ENCODE measurements at places on chromosomes 11 and 22.

DNA sequence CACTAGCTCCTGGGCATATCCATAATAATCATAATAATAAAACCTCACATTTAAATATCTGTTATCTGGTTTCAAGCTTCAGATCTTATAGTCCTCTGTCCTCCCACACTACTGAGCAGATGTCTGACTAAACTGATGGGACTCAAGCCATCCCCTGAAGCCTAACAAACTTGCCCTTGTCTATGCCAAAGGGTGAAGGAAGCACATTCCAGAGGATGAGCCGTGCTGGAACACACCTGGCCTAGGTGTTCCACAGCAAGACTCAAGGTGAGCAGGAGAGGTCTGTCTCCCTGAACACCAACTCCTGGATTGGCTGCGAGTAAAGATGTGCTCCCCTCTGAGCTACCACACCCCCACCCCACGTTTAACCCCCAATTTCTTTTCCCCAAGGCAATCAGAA is 14.7 kb downstream of the SCUBE2 start:
- no peak for DNase-seq

GRCh38 chr11:132551016-132551415 is 981.3 kb downstream of the OPCML start:
- DNase-seq, result no peak

GRCh38 chr11:76560219-76560618 is 110.3 kb downstream of the LRRC32 start:
- DNase-seq, result peak; percentile 56

DNA sequence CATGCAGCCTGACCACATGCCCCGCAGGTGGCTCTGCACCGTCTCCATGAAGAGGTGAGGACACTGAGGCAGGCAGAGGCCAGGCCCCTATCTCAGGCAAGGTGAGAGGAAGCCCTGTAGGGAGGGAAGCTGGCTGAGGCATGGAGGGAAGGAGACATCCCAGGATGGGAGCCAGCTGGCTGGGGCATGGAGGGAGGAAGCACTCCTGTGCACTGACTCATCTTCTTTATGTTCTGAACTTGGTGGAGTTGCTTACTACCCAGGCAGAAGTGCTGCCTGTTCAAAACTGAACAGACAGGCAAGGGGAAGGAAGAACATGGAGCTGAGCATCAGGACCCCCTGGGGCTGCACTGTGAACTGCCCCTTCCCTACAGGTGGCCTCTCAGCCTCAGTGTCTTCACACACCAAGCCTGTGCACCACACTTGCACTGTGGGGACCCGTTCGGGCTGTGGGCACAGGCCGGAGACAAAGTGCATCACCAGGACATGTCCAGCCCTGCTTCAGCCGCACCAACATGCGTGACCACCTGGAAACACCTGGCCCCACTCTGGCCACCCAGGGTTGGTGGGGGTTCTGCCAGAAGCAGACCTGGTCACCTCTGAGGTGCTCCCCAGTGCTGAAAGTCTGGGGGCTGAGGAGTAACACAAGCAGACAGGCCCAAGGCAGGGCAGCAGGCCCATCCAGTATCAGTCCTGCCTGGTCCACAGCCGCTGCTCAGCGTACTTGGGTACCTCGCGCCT is 55.5 kb downstream of the DGCR2 start:
- DNase-seq, result no peak

GRCh38 chr11:61485080-61485479 is 23.5 kb upstream of the LRRC10B start:
- no peak for DNase-seq

DNA sequence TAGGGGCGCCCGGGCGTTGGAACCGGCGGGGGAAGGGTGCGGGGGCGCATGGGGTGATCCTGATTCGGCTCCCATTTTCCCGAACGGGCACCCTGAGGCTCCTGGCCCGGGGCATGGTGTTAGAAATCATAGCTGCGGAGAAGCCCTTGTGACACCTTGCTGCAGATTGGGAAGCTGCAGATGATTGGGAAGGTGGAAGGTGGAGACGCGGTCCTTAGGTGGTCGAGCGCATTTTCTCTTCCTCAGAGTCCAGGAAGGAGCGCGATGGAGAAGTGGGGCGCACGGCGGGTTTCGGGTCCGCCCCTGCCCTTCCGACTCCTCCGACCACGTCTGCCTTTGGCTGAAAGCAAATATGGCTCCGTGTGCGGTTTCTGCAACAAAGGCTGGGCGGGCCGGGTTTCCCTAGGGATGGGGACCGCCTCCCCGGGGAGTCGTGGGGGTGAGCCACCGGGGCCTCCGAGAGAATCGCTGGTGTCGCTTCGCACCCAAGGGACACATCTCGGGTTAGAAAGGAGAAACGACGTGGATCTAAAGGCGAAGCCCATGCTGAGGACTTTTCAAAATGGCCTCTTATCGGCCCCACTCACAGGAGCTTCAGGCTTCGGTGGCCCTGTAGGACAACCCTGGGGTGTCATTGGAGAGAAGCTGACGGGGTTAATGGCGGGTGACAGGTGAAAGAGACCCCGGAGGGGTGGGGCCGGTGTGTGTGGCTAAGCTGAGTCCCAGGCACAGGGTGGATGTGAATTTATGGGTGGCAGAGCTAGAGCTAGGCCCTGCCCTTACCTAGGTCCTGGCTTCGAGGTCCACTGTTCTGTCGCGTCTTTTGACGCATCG is 707 bp upstream of the FTH1 start:
- DNase-seq, result peak; percentile 24

Data from CD4-positive, alpha-beta T cell treated with Interleukin-6 at 100 ng/mL for 8 hours (primary cell).